ENCODE measurements at places on chromosomes 4 and X.
A peak's percentile ranks its signal among the peaks of the same experiment; 100 is the strongest.

DNA sequence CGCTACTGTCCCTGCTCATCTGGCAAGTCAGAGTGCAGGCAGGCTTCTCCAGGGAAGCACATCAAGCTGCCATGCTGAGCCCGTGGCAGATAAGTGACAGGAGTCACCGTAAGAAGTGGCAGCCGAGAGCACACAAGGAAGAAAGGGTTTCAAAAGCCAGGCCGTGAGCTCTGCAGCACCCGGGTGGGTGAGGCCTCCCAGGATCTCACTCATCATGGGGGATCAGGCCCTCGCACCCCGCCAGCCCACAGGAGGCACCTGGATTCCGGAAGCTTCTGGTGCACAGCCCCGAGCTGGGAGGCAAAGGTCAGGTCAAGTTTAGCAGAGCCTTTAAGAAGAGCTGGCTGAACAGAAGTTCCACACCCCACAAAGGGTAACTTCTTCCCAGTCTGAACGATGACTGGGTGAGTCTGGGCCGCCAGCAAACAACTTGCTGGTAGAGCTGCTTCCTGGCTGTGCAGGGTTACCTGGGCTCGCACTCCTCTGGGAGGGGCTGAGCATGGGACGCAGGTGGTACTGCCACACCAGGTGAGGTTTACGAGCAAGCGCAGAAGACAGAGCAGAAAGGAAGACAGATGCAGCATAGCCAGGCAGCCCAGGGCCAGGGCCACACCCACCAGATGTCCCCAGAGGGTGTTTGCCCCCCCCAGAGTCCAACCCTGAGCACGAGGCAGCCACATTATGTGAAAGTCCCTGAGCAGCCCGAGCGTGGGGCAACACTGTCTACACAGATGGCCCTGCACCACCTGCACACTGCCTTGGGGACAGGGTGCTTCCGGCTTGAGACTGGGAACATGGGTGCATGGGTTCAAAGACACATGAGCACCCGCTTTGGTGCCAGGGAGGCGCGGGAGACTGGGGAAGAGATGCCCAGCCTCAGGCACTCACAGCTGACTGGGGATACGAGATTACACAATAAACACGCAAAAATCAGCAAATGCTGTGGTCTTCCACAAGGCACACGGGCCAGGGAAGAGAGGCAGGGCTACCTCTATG is 7.7 kb downstream of the CCNQ start:
- DNase-seq = no peak

DNA sequence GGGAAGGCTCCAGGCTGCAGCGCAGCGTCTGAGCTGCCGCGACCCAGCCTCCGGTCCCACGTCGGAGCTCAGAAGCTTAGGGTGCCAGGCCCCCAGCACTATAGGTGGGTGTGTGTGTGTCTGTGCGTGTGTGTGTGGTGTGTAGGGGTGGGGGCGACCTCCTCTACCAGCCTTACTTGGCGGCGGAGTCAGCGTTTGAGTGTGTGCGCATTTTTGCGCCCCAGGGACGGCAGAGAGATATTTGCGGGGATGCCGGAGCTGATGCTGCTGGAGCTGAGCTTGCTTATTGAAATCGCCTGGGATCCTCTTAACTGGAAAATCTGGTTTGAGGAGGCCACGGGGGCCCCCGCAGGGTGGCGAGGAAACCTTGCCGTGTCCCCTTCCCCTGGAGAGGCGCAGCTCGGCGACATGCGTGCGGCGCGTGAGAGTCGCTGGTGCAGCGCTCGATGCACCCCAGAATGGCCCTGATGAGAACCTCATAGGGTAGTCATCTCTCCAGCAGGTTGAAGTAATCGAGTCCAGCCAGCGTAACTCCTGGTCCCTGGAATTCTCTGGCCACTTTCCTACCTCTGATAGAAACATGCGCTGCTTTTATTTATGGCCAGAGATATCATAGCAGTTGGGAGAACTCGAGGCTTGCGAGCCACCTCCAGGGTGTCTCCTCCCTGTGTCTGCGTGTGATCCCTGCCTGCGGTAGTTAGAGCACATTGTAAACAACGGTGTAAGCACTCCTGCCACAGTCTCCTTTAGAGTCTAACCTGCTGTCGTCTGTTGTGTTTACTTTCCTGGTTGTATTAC is 2.7 kb downstream of the ADGRL3 start:
- DNase-seq = peak; percentile 25

GRCh38 chr4:48184882-48185281 is 50.8 kb upstream of the TXK start:
- DNase-seq = peak; percentile 58

- no peak for DNase-seq
Observed at GRCh38 chr4:780716-781492, 45.0 kb downstream of the CPLX1 start.

DNA sequence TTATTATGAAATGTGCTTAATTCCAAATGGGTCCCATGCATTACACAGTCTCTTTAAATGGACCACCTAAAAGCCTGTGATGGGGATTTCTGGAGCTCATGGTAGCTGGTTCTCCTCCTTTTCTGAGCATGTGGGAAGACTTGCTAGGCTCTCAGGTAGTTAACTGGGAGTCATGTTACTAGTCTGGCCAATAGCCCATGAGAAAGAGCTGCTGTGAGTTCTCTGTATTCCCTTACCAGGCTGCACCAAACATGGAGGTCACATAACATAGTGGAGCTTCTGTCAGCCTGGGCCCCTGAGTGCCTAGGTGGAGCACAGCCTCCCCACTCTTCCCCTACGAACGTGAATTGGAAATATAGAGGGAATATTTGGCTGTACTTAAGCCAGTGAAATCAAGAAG is 198.4 kb downstream of the MAML3 start:
- DNase-seq = no peak

- peak; percentile 93 for DNase-seq
Observed at GRCh38 chr4:102139132-102139573, 206.1 kb downstream of the SLC39A8 start.

- no peak for DNase-seq
Observed at GRCh38 chr4:17740702-17741101, 40.7 kb downstream of the FAM184B start.

DNA sequence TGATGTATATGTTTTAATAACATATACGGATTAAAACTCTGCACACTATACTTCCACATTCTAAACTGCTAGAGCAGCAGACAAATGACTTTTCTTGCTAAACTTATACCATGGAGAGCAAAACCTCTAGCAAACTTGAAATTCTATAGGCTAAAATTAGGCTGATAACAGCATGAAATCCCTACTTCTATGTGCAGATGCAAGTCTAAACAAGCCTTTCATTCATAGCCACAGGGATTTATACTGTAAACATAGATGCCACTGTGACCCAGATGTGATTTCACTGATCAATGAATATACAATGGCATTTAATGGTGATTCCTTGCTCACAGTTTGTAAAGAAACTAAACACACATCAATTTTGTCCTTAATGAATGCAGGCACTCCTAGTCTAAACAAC is 151.0 kb downstream of the ANTXR2 start:
- no peak for DNase-seq

GRCh38 chrX:18873189-18873791 is 110.6 kb downstream of the PHKA2 start:
- DNase-seq = peak; percentile 78

GRCh38 chrX:68944211-68944610 is 115.4 kb downstream of the EFNB1 start:
- no peak for DNase-seq

- peak; percentile 78 for DNase-seq
Observed at GRCh38 chrX:12441381-12442128, 303.3 kb downstream of the FRMPD4 start.

- no peak for DNase-seq
Observed at GRCh38 chrX:47608130-47608810, 11.4 kb downstream of the SYN1 start.

- DNase-seq = no peak
Observed at GRCh38 chr4:14952352-14952751, 49.9 kb upstream of the CPEB2 start.

- DNase-seq = peak; percentile 41
Observed at GRCh38 chrX:26922278-26922677, 540.9 kb downstream of the PPP4R3C start.

Measured in astrocyte of the spinal cord (primary cell).